NCI-H2081 treated with DMSO at 0.1 percent for 48 hours (cell line): ENCODE measurements at places on chromosomes 6 and 20.

DNA sequence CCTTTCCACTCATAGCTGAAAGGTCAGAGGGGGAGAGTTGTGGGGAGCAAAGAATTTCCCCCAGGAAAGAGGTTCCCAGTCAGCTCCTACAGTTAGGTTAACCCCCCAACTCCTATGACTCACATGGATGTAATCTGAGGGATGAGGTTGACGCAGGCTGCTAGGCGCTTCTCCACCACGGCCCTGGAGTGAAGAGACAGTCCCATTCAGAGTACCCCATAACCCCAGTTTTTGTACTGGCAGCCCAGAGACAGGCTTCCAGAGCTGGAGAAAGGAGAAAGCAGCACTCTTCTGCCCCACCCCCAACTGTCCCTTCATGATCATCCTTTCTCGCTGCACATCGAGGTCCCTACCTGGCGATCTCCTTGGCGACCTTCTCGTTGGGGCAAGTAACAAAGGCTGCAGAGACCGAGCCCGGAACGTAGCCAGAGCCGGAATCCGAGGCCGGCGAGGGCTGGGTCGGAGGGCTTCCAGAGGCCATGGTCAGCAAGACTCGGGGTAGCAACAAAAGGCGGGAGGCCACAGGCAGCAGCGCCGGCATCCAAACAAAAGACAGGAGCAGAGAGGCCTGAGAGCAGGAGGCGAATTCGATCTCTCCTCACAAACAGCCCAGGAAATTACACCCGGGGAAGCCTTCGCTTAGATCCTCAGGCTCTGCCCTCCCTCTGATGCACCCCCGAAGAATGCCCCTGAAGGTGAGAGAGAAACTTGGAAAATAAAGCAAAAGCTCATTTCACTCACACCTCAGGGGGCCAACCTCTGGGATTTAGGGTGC is 592 bp downstream of the CUTA start:
- DNase-seq, result no peak

- no peak for DNase-seq
Observed at GRCh38 chr6:116271149-116271708, 8.5 kb downstream of the TSPYL1 start.

- DNase-seq, result no peak
Observed at GRCh38 chr20:37042986-37043972, 52.5 kb downstream of the RBL1 start.

- DNase-seq, result no peak
Observed at GRCh38 chr20:12058216-12058615, 140.5 kb downstream of the BTBD3 start.

DNA sequence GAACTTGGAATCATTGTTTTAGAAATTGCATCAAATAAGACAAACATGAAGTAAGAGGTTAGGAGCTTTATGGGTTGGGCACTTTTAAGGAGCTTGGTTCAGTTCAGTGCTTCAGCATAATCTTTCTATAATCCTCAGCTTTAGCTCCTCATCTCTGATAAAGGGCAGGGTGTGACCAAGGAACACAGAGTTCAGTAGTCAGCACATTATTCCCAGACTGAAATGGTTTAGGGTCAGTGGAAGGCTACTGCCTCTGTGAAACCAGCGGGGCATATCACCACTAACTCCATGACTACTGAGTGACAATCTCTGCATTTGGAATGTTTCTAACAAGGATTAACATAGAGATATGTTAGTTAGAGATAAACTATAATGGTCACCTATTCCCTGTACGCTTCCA is 36.9 kb downstream of the CRYBG1 start:
- DNase-seq, result no peak

DNA sequence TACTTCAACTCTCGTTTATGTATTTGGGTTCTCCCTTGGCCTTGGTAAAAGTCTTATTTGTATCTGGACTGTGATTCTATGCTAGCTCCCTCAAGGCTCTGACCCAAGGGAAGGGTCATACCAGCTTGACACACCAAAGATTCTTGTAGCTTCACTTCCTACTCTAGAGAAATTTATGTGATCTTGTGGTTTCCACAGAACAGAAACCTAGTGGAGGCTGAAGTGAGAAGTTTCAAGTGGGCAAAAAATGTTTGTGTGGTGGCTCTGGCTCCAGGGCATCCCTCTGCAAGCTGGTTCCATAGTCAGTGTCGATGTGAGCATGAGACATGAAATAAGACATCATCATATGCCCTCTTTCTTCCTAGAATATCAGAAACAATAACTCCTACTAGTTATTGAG is 48.1 kb upstream of the TNFRSF21 start:
- no peak for DNase-seq

DNA sequence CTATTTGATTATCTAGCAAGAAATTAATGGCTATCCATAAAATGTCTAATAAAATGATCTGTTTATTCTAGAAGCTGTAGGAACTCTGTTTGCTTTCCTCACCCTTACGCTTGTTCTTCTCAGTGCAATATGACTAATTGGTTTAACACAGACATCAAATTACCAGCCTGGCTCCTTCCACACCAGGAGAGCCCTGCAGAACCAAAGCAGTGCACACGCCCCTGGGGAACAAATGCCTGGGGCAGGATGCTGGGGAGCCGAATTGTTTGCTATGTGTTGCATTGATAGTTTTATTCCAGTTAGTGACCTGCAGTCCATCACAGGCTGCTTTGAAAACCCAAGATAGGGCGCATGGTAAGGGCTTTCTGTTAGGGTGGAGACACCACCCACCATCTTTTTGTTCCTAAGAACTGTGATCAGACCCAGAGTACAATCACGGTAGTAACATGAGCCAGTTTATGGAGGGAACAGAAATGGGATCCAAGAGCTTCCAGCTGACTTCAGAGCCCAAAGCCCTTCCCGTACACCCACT is 126.4 kb upstream of the CD93 start:
- DNase-seq, result no peak

- DNase-seq, result no peak
Observed at GRCh38 chr20:17885544-17885943, 83.0 kb downstream of the SNX5 start.

GRCh38 chr20:36820928-36821327 is 47.4 kb upstream of the DSN1 start:
- no peak for DNase-seq

GRCh38 chr6:144654506-144654905 is 369.4 kb downstream of the UTRN start:
- DNase-seq, result no peak

DNA sequence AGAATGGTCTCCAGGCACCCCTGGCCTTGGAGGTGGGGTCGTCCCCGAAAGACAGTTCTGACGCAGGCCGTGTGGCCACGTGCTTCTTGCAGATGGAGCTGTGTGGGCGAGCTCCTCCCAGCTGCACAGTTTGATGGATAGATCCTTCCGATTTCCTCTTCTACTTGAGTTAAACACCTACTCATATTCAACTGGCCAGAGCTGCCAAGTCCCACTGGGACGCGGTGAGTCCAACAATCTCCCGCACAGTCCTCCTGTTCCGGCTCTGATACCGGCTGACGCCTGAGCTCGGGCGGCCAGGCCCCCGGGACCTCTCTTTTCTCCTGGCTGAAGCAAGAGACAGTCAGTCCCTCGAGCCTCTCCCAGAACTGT is 57.9 kb upstream of the DACT2 start:
- no peak for DNase-seq

- no peak for DNase-seq
Observed at GRCh38 chr6:137903933-137904821, 37.1 kb downstream of the TNFAIP3 start.

GRCh38 chr6:119294984-119295383 is 54.6 kb downstream of the MAN1A1 start:
- no peak for DNase-seq

DNA sequence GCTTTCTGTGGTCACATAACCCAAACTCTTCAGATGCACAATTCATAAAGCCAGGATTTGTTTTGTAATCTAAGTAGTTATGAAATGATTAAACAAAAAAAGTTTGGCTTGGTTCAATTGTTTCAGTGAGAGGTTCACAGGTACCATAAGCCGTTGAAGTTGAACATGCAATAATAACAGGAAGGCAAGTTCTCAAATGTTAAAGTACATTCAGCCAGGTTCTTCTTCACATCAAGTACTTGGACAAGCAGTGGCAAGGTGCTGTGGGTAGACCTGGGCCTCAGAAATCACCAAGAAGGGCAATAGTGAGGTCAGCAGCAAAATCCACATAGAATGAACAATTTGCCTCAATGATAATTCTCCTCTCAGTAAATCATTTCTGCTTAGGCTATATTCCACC is 175.5 kb downstream of the EPM2A start:
- no peak for DNase-seq

DNA sequence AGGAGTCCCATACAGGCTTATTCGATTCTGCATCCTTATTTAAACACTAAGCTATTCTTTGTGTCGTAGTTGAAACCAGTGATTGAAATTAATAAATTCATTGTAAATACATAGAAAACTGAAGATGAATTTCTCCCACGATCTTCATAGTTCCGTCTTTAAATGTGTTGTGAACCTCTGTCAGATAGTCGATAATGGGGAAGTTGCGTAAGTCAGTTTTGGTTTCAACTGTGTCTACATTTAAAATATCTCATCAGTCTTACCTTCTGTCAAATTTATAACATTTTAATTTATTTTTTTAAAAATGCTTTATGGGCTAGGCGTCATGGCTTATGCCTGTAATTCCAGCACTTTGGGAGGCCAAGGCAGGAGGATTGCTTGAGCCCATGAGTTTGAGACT is 12.7 kb downstream of the STX11 start:
- no peak for DNase-seq

GRCh38 chr20:54350415-54350814 is 125.0 kb upstream of the DOK5 start:
- no peak for DNase-seq

DNA sequence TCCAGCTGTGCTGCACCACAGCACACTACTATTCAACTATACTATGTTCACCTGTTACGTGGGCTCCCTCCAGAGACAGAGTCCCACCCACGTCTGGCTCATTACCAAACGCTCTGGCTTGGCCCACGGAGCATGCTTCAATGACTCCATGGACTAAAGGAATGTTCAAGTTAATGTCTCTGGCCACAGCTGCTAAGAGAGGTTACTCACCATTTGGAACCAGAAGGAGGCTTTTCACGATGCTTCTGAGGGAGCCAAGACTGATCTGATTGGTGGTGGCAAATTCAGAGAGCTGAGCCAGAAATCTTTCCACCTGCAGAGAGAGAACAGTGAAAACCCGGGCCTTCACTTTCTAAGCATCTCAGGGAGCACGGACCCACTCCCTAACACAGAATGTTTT is 15.6 kb downstream of the COMMD7 start:
- no peak for DNase-seq

GRCh38 chr20:53981752-53982437 is 88.5 kb downstream of the BCAS1 start:
- DNase-seq, result no peak

- DNase-seq, result no peak
Observed at GRCh38 chr6:10175362-10175761, 239.5 kb downstream of the TFAP2A start.

DNA sequence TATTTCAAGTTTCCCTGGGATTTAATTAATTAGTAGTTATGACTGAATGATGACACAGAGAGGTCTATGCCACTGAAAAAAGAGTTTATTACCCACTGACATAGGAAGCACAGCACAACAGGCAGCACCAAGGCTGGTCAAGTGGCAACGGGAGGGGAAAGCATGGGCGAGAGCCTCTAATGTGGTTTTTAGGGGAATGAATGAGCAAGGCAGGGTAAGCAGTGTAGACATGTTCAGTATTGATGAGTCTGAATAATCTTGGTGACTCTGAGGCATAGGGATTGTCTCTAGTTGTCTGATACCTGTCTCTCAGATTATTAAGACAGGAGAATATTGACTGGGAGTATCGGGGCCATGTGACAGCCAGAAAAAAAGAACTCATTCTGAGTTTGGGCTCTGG is 46.3 kb downstream of the RPP21 start:
- DNase-seq, result no peak

- peak; percentile 45 for DNase-seq
Observed at GRCh38 chr6:54717849-54718455, 128.6 kb upstream of the FAM83B start.

DNA sequence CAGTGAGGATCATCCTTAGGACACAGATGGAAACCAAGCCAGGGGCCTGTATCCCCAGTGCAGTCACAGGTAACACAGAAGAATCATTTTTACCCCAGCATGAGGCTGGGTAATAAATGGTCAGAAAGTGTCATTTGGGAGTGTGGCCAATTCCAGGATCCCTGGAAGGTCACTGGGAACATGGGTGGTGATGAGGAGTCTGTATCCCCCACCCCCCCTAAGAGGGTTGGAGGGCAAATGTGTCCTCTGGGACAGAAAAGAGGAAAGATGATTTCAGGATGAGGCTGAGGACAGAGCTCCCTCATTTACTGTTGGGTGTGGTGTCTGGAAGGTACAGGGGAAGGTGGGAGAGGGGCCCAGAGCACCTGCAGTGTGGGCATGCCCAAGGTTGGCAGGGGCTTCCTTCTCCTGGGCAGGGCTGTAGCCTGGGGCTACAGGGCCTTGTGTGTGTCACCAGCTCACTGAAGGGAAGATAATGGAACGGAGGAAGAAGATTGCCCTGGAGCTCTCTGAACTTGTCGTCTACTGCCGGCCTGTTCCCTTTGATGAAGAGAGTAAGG is 34.5 kb downstream of the PLCG1 start:
- DNase-seq, result no peak

- no peak for DNase-seq
Observed at GRCh38 chr6:140979642-140980091, 1153.1 kb upstream of the GJE1 start.

DNA sequence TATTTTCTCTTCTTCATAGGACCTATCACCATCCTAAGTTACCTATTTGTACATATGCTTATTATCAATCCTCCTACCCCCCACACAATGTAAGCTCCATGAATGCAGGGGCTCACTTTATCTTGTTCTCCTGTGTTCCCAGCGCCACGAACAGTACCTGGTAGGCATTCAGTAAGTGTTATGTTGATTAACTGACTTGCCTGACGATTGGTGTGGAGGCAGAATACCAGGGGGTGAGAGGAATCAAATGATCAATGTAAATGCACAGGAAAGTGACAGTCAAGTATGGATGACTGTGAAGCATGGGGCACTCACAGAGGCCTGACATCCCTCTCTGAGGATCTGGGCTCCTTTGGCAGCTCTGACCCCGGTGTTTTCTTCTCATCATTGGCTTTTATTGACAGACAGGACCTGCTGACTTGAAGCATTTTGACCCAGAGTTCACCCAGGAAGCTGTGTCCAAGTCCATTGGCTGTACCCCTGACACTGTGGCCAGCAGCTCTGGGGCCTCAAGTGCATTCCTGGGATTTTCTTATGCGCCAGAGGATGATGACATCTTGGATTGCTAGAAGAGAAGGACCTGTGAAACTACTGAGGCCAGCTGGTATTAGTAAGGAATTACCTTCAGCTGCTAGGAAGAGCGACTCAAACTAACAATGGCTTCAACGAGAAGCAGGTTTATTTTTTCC is 6.1 kb upstream of the IFT52 start:
- no peak for DNase-seq
